OCI-M1 (cell line): ENCODE measurements at places on chromosomes 3 and 15.

- peak; percentile 78 for DNase-seq
These were observed 98.2 kb upstream of the CHD2 start for GRCh38 chr15:92801774-92802464.

DNA sequence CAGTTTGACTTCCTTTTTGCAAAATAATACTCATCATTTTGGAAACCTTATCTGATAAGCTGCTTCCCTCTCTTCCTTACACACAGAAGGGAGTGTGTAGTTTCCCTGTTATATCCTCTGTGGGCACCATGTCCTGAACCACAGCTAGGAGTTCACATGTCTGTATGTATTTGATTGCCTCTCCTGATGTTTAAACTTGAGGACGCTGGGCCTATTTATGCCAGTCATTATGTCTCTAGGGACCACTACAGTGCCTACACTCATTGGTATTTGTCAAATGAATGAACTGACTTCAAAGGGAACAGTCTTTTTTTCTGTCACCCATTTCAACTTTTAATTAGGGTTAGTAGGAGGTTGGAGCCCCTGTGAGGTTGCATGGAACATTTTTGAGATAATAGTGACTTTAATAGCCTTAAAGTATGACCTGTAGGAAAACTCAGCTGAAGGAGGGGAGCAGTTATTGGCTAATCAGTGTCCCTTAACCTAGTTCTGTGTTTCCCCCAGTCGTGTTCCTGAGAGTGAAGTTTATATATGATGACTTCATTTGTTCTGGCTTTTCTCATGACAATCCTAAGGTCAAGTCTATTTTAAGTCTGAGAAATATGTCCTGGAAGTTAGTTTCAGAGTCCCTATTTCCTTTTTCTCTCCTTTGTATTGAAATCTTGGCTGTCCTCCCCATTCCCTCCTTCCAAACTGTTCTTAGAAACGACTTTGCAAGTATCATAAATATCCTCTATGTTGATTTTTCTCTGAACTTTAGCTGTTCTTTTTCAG is 28.9 kb downstream of the PDE8A start:
- DNase-seq, result peak; percentile 79

DNA sequence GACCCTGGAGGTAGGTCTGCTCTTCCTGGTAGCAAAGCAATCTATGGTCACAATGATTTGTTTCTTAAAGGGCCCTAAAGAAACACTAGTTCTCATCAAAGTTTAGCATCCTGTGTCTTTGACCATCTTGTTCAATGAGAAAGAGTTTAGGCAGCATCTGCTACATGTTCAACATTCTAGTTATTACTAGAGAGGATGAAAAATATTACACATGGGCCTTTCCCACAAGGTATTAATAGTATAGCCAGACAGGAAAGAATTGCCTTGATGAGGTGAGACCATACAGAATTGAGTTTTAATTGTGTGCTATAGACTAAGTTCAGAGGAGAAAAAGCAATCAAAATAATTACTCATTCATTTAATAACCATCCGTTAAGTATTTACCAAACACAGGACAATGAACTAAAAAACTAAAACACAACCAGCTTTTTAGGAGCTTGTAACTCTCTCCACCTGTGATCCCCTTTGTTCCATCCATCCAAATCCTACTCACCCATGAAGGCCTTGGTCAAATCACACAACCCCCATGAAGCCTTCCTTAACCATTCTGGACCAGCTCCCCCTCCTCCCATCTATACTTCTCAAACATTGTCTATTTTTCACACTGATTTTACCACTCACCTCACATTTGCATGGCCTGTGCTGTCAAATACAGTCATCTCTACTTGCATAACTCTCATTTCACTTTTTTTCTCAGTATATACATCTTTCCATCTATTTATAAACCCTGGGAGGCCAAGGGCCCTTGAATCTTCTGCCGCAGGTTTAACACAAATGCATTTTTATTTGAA is 122.9 kb downstream of the RORA start:
- no peak for DNase-seq

GRCh38 chr3:60989626-60990441 is 261.4 kb downstream of the FHIT start:
- DNase-seq, result peak; percentile 86

GRCh38 chr3:119810018-119810435 is 28.1 kb downstream of the NR1I2 start:
- no peak for DNase-seq
